ENCODE measurements at places on chromosomes 11 and 22.

GRCh38 chr22:35638410-35638809, 9.8 kb upstream of the APOL6 start:
- no peaks in the 10 kb centered on the region for H3K27me3 ChIP-seq
- H3K36me3 ChIP-seq: no peaks in the 10 kb centered on the region
- H3K4me1 ChIP-seq: no peaks in the 10 kb centered on the region
- DNase-seq: peak; percentile 72
- H3K4me3 ChIP-seq: no peak overlapping the region

- H3K4me3 ChIP-seq: no peak overlapping the region
- no peak overlapping the region for H3K27ac ChIP-seq
These were observed 37.6 kb upstream of the SLC5A1 start for GRCh38 chr22:32005453-32005852.

DNA sequence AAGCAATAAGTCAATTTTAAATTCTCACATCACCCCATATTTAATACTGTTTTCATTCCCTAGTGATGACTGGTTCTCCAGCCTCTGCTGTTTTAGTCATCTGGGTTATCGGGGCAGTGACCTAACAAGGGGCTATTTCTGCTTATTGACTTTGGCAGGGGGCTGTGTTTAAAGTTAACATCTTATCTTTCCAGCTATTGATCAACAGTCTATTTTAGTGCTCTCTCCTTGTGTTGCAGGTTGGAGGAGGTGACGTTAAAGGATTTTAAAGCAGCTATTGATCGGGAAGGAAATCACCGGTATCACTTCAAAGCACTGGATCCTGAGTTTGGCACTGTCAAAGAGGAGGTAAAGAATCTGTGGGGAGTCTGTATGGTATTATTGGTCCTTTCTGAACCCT, 7.7 kb upstream of the DLAT start:
- peaks cover 17% of the 10 kb centered on the region for H3K4me1 ChIP-seq
- no peak overlapping the region for H3K4me3 ChIP-seq
- no peak overlapping the region for H3K27ac ChIP-seq
- H3K27me3 ChIP-seq: no peaks in the 10 kb centered on the region
- peak; percentile 53 for DNase-seq

- H3K27ac ChIP-seq: no peak overlapping the region
- no peaks in the 10 kb centered on the region for H3K36me3 ChIP-seq
- DNase-seq: no peak
- H3K27me3 ChIP-seq: no peaks in the 10 kb centered on the region
- H3K4me1 ChIP-seq: peaks cover 8% of the 10 kb centered on the region
These were observed 15.3 kb upstream of the MICAL2 start for GRCh38 chr11:12094872-12095800.

DNA sequence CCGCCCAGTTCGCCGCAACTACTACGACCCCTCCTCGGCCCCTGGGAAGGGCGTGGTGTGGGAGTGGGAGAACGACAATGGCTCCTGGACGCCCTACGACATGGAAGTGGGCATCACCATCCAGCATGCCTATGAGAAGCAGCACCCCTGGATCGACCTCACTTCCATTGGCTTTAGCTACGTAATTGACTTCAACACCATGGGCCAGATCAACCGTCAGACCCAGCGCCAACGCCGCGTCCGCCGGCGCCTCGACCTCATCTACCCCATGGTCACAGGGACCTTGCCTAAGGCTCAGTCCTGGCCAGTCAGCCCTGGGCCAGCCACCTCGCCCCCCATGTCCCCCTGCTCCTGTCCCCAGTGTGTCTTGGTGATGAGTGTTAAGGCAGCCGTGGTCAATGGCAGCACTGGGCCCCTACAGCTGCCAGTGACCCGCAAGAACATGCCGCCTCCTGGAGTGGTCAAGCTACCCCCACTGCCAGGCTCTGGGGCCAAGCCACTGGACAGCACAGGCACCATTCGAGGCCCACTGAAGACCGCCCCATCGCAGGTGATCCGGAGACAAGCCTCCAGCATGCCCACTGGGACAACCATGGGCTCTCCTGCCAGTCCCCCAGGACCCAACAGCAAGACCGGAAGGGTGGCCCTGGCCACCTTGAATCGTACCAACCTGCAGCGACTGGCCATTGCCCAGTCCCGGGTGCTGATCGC, 10.0 kb downstream of the DTX4 start:
- H3K4me1 ChIP-seq: no peaks in the 10 kb centered on the region
- H3K27me3 ChIP-seq: peaks cover 13% of the 10 kb centered on the region
- no peak overlapping the region for H3K27ac ChIP-seq
- H3K4me3 ChIP-seq: no peak overlapping the region

DNA sequence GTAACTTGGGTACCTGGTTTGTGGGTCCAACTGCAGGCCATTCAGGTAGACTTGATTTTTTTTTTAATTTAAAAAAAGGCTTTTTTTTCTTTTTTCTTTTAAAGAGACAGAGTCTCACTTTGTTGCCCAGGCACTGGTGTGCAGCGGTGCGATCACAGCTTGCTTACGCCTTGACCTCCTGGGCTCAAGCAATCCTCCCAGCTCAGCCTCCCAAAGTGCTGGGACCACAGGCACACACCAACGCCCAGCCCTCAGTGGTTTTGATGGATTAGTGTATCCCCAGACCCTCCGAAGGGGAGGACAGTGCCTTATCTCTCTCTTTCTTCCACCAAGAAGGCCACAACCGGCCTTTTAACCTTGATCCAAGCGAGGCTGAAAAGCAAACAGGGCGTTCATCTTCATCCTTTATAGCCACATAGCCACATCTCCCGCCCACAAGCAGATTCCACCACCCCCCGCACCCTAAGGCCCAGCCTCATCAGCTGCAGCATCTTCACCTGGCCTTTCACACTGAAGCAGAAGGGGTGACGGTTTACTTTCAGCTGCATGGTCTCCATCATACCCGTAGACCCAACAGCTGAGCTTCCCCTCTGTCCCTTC, 17.6 kb upstream of the COMT start:
- DNase-seq: no peak
- no peak overlapping the region for H3K27ac ChIP-seq
- H3K4me1 ChIP-seq: no peaks in the 10 kb centered on the region
- no peaks in the 10 kb centered on the region for H3K27me3 ChIP-seq
- H3K4me3 ChIP-seq: no peak overlapping the region

DNA sequence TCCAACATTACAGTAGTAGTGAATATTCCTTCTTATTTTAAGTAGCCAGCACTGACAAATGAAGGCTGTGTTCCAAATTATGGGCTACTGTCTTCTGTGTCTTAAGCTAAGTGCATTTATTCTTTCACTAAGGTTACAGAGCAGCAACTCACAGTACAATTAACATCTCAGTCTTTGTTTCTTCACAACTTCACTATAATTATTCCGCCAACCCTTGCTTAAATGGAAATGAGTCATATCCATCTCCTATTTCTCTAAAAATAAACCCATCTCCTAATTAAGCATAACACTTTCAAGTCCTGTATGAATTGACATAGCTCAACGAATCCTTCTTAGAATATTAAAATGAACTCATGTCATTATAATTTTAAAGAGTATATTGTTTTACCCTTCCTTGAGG, 6.7 kb downstream of the ETS1 start:
- H3K4me1 ChIP-seq: peaks cover 8% of the 10 kb centered on the region
- no peak for DNase-seq
- H3K4me3 ChIP-seq: no peak overlapping the region
- H3K27me3 ChIP-seq: peaks cover 7% of the 10 kb centered on the region

DNA sequence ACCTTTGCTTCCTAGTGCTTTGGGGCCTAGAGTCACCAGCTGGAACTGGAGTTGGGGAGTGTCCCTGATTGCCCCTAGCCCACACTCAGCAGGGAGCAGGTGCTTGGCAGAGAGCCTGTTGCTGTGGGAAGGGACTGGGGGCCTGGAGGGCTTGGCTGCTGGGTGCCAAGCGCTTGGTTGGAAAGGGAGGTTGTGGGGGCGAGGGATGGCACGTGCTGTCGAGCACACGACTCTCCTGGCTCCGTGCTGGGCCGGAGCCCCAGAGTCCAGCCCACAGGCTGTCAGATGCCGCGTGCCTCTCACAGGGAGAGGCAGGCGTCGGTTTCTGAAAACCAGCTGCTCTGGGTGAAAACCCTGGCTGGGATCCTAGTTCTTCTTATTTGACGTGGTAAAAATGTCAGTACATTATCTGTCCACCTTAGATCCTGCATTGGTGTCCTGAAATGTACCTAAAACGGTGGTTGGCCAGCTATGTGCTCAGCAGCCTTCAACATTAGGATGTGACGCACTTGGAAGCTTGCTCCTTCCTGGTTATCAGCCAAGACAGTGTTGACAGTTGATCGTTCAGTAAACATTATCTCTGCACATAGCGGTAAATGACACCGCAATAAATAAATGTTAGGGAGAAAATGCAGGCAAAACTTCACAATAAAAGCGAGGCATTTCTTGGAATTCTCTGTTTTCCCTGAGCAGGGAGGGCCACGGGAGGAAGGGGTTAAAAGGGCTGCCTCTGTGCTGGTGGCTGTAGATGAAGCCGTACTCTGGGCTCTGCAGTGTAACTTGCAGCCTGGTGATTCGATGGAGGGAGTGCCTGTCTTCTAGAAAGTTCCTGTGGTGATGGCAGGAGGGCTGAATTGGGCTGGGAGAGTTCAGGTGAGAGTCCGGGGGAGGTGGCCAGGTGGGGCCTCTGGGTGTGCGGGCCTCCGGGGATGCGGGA, 29.2 kb downstream of the GRAMD4 start:
- DNase-seq: no peak
- no peaks in the 10 kb centered on the region for H3K27me3 ChIP-seq
- peaks cover 12% of the 10 kb centered on the region for H3K4me1 ChIP-seq
- no peaks in the 10 kb centered on the region for H3K36me3 ChIP-seq
- no peak overlapping the region for H3K4me3 ChIP-seq

DNA sequence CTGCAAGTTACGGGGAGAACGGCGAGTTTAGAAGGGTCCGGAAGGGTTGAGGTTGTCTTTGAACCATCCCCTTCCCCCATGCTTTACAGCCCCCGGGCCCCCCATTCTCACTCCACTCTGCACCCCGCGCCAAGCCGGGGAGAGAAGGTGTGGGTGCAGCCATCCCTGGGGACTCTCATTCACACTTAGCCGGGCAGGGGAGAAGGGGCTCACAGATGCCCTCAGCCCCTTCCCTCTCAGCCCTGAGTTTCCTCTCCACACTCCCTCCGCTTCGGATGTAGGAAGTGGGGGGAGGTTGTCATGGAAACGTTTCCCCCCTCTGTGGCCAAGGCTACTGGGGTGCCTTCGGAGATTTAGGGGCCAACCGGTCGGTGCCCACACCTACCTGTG, 334 bp downstream of the CADM1 start:
- peak overlapping the region; percentile 35 for H3K27ac ChIP-seq
- H3K36me3 ChIP-seq: no peaks in the 10 kb centered on the region
- H3K4me3 ChIP-seq: peak overlapping the region; percentile 91

DNA sequence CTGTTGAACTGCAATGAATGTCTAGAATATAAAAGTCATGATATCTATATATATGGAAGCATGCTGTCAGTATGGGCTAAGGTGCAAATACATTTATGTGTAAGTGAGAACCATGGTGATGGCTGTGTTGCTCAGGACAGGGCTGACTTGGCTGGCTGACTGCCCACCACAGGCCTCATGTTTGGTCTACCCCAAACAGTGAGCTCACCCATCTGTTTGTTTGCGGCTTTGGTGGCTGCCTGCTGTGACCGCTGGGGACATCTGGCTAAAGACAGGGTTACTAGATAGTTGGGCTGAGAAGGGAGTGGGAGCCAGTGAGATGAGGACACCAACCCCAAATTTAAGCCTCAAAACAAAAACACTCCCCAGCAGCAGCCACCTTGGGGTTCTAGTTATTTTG, 6.3 kb downstream of the CD44 start:
- DNase-seq: peak; percentile 61
- H3K4me3 ChIP-seq: peak overlapping the region; percentile 91
- H3K36me3 ChIP-seq: peaks cover 12% of the 10 kb centered on the region
- no peaks in the 10 kb centered on the region for H3K27me3 ChIP-seq
- peaks cover 53% of the 10 kb centered on the region for H3K4me1 ChIP-seq

DNA sequence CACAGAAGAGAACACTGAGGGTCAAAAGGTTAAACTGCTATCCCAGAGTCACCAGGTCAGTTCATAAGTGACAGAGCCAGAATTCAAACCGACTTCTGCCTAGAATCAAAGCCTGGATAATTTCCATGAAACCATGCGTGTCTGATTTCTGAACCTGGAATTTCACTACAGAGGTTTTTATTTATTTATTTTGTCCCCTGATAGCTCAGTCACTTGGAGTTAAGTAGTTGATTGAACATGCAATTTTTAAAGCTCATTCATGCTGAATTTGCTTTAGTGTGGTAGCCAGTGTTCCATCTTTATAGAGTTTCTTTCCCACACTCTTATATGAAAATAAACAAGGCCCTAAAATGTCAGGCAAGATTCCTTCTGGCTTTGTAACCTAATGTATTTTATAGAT, 93.2 kb downstream of the NAV2 start:
- H3K4me1 ChIP-seq: no peaks in the 10 kb centered on the region
- no peak overlapping the region for H3K4me3 ChIP-seq
- no peaks in the 10 kb centered on the region for H3K36me3 ChIP-seq
- no peak overlapping the region for H3K27ac ChIP-seq

- no peaks in the 10 kb centered on the region for H3K4me1 ChIP-seq
- H3K4me3 ChIP-seq: no peak overlapping the region
- H3K27me3 ChIP-seq: no peaks in the 10 kb centered on the region
- H3K27ac ChIP-seq: no peak overlapping the region
- H3K36me3 ChIP-seq: no peaks in the 10 kb centered on the region
These were observed 12.3 kb upstream of the NXPE4 start for GRCh38 chr11:114607753-114608459.

- no peaks in the 10 kb centered on the region for H3K36me3 ChIP-seq
- H3K4me3 ChIP-seq: no peak overlapping the region
- DNase-seq: no peak
- peaks cover 6% of the 10 kb centered on the region for H3K27me3 ChIP-seq
These were observed 82.4 kb upstream of the CLDN5 start for GRCh38 chr22:19606332-19607191.

DNA sequence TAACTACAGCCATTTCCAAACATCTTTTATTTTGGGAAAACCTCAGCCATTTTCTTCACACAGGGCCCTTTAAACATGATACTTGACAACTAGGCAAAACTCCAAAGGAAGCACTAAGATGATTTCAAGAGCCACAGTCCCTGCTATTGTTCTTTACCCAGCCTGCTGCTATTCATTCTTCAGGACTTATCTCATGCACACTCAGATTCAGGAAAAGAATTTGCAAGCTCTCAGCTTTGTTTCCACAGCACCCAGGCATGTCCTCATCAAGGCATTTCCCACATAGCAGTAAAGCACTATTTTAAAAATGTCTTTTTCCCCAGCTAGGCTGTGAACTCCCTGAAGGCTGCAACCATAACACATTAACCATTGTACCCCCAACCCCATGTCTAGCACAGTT, 609.3 kb upstream of the CCDC90B start:
- H3K27ac ChIP-seq: no peak overlapping the region
- no peaks in the 10 kb centered on the region for H3K4me1 ChIP-seq
- peak; percentile 39 for DNase-seq
- H3K36me3 ChIP-seq: no peaks in the 10 kb centered on the region
- H3K4me3 ChIP-seq: no peak overlapping the region

GRCh38 chr11:120023120-120023519, 114.8 kb downstream of the TRIM29 start:
- H3K36me3 ChIP-seq: no peaks in the 10 kb centered on the region
- no peaks in the 10 kb centered on the region for H3K4me1 ChIP-seq
- H3K27ac ChIP-seq: no peak overlapping the region
- H3K27me3 ChIP-seq: peaks cover 10% of the 10 kb centered on the region
- DNase-seq: no peak

GRCh38 chr11:122232985-122233384, 117.0 kb upstream of the BLID start:
- H3K4me1 ChIP-seq: peaks cover 20% of the 10 kb centered on the region
- H3K36me3 ChIP-seq: no peaks in the 10 kb centered on the region
- H3K4me3 ChIP-seq: no peak overlapping the region
- DNase-seq: no peak
- no peak overlapping the region for H3K27ac ChIP-seq
- H3K27me3 ChIP-seq: no peaks in the 10 kb centered on the region

All from astrocyte (in vitro differentiated cells and primary cell).